ENCODE measurements at places on chromosomes 2 and 18. TPM values are rescaled to one million over a fixed set of nuclear protein-coding genes. Genes with fewer than 3 reads are reported as not detected.

DNA sequence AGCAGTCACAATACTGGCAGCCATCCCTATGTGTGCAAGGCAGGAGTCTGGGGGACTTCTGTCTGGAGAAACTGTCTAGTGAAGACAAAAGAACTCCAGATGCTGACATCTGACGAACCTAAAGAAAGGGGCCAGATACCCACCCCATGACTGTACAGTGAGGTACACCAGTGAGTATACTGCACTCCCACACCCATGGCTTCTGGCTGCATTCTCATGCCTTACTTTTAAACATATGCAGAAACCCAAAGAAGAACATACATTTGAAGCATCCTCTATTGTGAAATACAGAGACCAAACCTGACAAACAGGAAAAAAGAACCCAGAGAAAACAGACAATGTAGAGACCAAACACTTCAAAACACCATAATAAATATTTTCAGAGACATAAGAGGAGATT, 102.2 kb downstream of the ACTR3 start:
- no peak for DNase-seq

GRCh38 chr2:127820080-127820668, 9.2 kb upstream of the WDR33 start:
- no peak for DNase-seq

DNA sequence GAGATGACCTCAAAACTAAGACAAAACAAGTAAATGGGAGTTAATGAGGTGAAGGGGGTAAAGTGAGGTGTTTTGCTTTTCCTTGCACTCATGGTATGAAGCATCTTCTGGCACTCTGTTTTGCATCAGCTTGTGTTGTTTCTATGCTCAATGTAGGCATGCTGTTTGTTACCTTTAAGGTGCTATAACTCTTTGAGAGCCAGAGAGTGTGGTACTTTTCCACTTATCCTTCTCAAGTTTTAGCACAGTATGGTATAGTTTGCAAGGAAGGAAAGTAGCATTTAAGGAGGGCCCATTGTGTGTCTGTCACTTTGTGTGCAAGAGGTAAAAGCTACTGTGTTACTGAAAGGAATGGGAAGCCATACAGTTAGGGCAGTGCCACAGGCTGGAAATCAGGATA, 17.5 kb upstream of the CXCR4 start:
- DNase-seq, result no peak

DNA sequence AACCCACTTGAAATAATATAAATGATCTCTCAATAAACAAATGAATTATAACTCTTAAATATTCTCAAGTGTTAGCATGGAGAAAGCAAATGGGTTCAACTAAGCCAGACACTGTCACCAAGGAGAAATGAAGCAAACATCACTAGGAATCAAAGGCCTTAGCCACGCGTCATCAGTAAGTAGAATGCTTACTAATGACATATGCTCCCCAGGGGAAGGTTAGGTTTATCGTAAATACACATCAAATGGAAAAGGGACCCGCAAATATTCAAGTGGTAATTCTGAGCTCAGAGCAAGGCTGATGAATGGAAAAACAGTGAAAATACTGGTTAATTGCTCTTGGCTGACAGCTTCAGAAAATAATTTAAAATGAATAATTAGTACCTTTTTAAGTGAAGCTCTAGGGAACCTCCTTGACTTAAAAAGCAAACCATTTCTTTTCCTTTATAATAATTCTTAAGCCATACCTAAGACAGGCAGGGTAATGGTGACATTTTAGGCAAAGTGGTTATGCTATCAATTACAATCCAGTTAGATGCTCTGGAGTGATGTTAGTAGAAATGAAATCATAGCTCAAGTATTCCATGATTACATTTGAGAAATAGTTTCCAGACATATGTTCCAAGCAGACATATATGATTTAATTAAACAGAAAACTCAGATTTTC, 101.5 kb downstream of the ALPK2 start:
- no peak for DNase-seq

GRCh38 chr2:168814939-168815907, 12.8 kb downstream of the NOSTRIN start:
- no peak for DNase-seq

DNA sequence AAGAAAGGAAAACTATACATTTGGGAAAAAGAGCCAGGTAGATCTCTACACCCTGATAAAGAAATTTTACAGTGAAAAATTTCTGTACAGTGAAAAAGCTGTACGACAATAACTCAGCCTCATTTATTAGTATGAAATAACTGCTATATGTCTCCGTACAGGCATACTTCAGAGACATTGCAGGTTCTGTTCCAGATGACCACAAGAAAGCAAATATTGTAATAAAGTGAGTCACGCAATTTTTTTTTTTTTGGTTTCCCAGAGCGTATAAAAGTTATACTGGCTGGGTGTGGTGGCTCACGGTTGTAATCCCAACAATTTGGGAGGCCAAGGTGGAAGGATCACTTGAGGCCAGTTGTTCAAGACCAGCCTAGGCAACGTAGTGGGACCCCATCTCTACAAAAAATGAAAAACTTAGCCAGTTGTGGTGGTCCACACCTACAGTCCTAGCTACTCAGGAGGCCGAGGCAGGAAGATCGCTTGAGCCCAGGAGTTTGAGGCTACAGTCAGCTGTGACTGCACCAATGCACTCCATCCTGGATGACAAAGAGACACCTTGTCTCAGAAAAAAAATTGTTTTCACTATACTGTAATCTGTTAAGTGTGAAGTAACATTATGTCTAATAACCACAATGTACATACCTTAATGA, 28.2 kb upstream of the AMMECR1L start:
- no peak for DNase-seq

DNA sequence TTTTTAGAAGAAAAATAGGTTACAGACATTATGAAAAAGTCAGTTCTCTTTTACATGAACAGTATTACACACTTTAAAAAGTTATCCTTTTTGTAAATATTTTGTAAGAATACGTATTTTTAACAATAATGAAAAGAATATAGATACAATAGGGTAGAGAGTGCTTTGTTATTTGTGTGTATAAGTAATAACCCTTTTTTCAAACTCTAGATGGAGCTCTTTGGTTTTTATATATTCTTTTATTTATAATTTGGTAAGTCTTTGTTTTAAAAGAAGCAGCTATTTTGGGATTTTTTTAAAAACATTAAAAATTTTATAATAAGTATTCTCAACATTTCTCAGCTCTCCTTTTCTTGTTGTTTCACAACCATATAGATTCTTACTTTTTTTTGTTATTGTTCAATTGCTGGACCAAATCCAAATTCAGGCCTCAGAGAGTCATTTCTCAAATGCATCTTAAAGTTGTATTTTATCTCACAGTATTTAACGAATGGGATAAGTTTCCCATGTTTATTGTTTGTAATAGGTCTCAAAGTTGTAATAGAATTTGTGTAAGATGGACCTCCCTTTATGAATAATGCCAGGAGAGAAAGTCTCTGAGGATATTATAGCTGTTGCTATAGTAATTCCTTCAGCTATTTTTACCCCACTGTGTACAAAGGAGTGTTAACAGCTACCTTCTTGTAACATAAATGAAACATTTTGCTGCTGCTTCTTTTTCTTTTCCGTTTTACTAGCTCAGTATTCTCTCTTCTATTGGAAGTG, 46.4 kb downstream of the ACYP2 start:
- no peak for DNase-seq

GRCh38 chr2:8525582-8526402, 156.1 kb upstream of the ID2 start:
- DNase-seq, result no peak

GRCh38 chr2:217839073-217839749, 163.6 kb downstream of the TNS1 start:
- DNase-seq, result no peak

The ASNSD1 gene
- 46.8 TPM for total RNA-seq

The INSIG2 gene
- 13.0 TPM for total RNA-seq

All from neural crest cell (in vitro differentiated cells).